ENCODE measurements at places on chromosomes 6 and 20.

GRCh38 chr20:58162986-58163385 lies 65.5 kb downstream of the ANKRD60 start:
- H3K4me3 ChIP-seq: no peak overlapping the region
- H3K27ac ChIP-seq: no peak overlapping the region
- no peak for DNase-seq
- H3K36me3 ChIP-seq: no peaks in the 10 kb centered on the region

GRCh38 chr20:3157817-3158216 lies 1.8 kb downstream of the FASTKD5 start:
- peaks cover 15% of the 10 kb centered on the region for H3K36me3 ChIP-seq
- H3K4me1 ChIP-seq: peaks cover 14% of the 10 kb centered on the region
- DNase-seq: no peak
- no peaks in the 10 kb centered on the region for H3K27me3 ChIP-seq
- no peak overlapping the region for H3K27ac ChIP-seq
- peak overlapping the region; percentile 87 for H3K4me3 ChIP-seq

DNA sequence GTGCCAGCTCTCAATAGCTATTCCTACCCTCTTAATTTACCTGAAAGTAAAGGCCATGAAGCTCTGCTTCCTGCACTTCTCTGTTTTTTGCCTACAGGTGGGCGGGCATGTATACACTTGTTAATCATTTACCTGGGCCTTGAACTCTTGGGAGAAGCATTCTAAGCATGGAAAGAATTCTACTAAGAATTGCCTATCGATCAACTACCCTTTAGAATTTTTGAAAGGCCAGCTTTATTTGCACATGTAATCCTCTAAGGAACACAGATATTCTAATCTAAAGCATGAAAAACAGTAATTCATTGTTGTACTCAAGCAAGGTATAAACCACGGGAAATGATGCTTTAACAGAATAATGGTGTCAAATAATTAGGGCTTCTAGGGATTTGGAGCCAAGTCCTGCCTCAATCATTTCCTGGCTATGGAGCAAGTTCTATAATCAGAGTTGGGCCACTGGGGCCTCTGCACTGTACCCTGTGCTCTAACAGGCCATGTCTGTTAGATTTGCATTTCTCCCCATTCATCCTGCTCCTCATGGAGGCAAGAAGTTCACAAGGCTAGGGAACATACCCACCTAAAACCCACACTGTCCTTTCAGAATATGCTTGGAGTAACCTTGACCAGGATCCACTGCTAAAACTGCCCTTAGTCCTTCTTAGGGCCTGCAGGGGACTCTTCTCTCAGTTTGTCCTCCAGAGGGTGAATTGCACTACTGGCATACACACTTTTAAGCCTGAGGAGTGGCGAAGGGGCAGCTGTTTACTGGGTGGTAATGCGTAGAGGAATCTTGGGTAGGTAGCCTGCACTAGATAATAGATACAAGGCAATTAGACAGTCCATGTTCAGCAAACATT lies 276.4 kb upstream of the JAG1 start:
- H3K27ac ChIP-seq: no peak overlapping the region
- no peaks in the 10 kb centered on the region for H3K4me1 ChIP-seq
- no peak overlapping the region for H3K4me3 ChIP-seq
- no peaks in the 10 kb centered on the region for H3K36me3 ChIP-seq
- H3K27me3 ChIP-seq: no peaks in the 10 kb centered on the region

- H3K4me1 ChIP-seq: peaks cover 8% of the 10 kb centered on the region
- 0 out of 2 replicates have a peak, but pooled peaks cover 3% of the 10 kb centered on the region for H3K36me3 ChIP-seq
- peak overlapping the region; percentile 91 for H3K27ac ChIP-seq
- peak; percentile 98 for DNase-seq
These were observed 541 bp downstream of the SNX21 start for GRCh38 chr20:45833883-45834796.

DNA sequence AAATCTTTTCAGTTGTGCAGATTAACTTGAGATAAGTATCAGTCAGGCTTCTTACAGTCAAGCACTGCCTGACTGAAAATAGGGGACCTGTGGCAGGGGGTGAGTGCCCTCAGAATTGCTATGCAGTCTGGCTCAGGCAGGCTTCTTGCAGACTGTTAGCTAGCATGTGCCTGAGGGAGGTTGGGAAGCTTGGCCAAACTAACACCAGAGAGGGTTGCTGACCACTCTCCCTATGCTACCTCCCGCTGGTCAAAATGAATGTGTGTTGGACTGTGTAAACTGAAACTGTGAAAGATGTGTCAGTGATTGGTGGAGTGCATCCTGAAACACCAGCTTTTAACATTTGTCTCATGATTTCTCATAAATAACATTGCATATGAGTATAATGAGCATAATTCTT lies 622.3 kb upstream of the IMPG1 start:
- DNase-seq: no peak
- no peaks in the 10 kb centered on the region for H3K4me1 ChIP-seq
- no peak overlapping the region for H3K4me3 ChIP-seq
- no peaks in the 10 kb centered on the region for H3K36me3 ChIP-seq

DNA sequence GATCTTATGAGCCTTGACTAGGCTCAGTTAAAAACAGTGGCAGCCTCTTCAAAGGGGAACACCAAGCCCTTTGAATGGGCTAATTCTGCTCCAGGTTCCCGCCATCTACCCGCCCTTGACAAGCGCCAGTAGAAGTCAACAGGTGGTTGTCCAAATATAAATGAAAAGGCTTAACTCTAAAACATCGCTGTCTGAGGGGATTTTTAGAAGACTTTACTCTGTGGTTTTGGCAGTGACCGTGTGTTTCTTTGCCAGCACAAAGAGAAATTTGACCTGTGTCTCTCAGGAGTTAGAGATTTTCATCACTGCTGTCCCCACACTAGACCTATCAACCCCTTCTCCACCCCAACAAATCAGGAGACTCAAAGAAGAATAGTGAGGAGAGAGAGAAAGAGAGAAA lies 19.8 kb upstream of the SIM1 start:
- no peaks in the 10 kb centered on the region for H3K36me3 ChIP-seq
- no peak for DNase-seq
- H3K4me1 ChIP-seq: no peaks in the 10 kb centered on the region
- no peak overlapping the region for H3K4me3 ChIP-seq

- H3K27me3 ChIP-seq: no peaks in the 10 kb centered on the region
- H3K4me3 ChIP-seq: no peak overlapping the region
- no peaks in the 10 kb centered on the region for H3K36me3 ChIP-seq
- H3K27ac ChIP-seq: no peak overlapping the region
- no peak for DNase-seq
These were observed 107.7 kb downstream of the CDH26 start for GRCh38 chr20:60065741-60066437.

- no peaks in the 10 kb centered on the region for H3K4me1 ChIP-seq
- no peaks in the 10 kb centered on the region for H3K27me3 ChIP-seq
- H3K27ac ChIP-seq: no peak overlapping the region
- no peak overlapping the region for H3K4me3 ChIP-seq
- DNase-seq: no peak
These were observed 121.0 kb downstream of the FHL5 start for GRCh38 chr6:96683819-96684528.

- no peaks in the 10 kb centered on the region for H3K27me3 ChIP-seq
- no peak for DNase-seq
- no peak overlapping the region for H3K4me3 ChIP-seq
- no peak overlapping the region for H3K27ac ChIP-seq
- no peaks in the 10 kb centered on the region for H3K4me1 ChIP-seq
- peaks cover 40% of the 10 kb centered on the region for H3K36me3 ChIP-seq
These were observed 59.6 kb upstream of the EMILIN3 start for GRCh38 chr20:41426086-41426830.

DNA sequence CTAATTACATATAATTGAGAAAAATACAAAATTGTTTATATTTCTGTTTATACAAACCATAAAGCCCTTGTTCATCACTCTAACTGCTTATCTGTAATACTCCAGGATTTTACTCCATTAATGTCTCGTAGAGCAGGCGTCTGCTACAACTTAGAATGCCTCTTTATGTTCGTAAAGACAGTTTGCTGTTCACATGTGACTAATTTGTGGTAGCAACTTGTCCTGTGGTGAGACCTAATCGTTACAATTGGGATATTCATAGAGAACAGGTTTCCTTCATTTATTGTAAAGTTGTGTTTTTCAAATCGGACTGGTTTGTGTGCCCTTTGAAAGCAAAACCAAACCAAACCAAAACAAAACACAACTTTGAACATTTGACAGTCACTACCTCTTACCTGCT lies 149.7 kb downstream of the ASCC3 start:
- H3K27me3 ChIP-seq: no peaks in the 10 kb centered on the region
- no peaks in the 10 kb centered on the region for H3K4me1 ChIP-seq
- peaks cover 11% of the 10 kb centered on the region for H3K36me3 ChIP-seq
- no peak overlapping the region for H3K4me3 ChIP-seq
- no peak for DNase-seq

GRCh38 chr6:42152024-42152423 lies 9.6 kb upstream of the C6orf132 start:
- no peaks in the 10 kb centered on the region for H3K27me3 ChIP-seq
- DNase-seq: no peak
- H3K4me3 ChIP-seq: no peak overlapping the region
- no peaks in the 10 kb centered on the region for H3K4me1 ChIP-seq

DNA sequence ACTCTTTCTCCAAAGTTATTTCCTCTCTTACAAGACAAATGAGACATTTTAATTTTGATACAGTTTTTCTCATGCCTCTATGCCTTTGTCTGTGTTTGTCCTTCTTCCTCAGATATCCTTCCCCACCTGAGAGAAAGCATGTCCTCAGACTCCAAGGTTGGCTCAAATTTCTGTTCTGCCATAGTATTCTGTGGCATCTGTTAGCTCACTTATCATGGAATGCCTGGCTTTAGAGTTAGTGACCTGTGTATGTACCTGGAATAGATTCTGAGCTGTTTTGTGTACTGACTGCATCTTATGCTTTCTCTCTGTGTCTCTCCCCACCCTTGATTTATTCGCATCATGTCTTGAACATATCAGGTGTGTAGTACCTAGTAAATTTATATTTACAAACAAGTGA lies 90.0 kb downstream of the CENPW start:
- H3K27ac ChIP-seq: no peak overlapping the region
- no peaks in the 10 kb centered on the region for H3K36me3 ChIP-seq
- no peak overlapping the region for H3K4me3 ChIP-seq
- DNase-seq: no peak
- H3K4me1 ChIP-seq: no peaks in the 10 kb centered on the region

DNA sequence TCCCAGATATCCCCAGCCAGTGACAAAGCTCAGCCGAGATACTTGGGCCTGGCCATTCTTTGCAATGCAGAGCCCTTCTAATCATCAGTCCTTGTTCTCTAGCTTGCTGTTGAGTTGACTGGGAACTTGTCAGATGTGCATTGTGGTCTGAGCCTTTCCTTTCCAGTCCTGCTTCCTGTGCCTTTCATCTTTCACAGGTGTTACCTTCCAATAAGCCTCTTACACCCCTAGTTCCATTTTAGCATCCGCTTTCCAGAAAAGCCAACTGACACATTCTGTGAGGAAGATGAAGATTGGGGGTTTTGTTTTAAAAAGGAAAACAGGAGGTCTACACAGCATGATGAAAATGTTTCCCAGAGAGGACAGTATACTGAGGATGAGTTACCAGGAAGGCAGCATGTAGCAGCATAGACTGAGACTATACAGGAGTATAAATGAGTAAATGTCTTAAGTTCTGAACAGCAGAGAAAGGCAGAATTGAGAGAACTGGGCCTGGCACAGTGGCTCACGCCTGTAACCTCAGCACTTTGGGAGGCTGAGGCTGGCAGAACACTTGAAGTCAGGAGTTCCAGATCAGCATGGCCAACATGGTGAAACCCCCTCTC lies 5.6 kb upstream of the CEP85L start:
- no peaks in the 10 kb centered on the region for H3K4me1 ChIP-seq
- H3K36me3 ChIP-seq: no peaks in the 10 kb centered on the region
- H3K27ac ChIP-seq: no peak overlapping the region
- DNase-seq: no peak
- H3K4me3 ChIP-seq: no peak overlapping the region

GRCh38 chr6:37058084-37058586 lies 52.7 kb downstream of the FGD2 start:
- no peak overlapping the region for H3K4me3 ChIP-seq
- no peak for DNase-seq
- H3K27ac ChIP-seq: no peak overlapping the region
- H3K36me3 ChIP-seq: no peaks in the 10 kb centered on the region
- peaks cover 17% of the 10 kb centered on the region for H3K4me1 ChIP-seq

- peak overlapping the region; percentile 3 for H3K4me3 ChIP-seq
- no peak for DNase-seq
- H3K27ac ChIP-seq: no peak overlapping the region
These were observed 9.5 kb downstream of the ZSCAN31 start for GRCh38 chr6:28326371-28326948.

GRCh38 chr6:110900028-110900598 lies 25.5 kb downstream of the AMD1 start:
- H3K27me3 ChIP-seq: no peaks in the 10 kb centered on the region
- H3K27ac ChIP-seq: no peak overlapping the region
- H3K36me3 ChIP-seq: peaks cover 18% of the 10 kb centered on the region
- no peak for DNase-seq

DNA sequence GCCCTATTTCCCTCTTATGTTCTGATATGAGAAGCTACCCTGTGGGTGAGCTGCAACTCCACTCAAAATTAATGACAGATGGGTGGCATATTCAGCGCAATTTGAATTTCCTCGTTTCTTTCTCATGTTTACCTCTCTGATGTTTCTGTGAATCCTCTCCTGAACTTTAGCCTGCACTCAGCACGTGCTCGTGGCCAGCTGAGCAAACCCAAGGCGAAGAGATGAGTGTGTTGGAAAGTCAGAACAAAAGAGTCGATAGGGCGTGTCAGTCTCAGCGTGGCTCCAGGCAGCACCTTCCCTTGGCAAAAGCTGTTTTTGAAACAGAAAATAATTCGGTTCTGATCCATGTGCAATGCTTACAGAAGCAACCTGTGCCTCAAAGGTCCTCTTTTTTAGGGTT lies 226.1 kb upstream of the GMDS start:
- H3K27me3 ChIP-seq: peaks cover 21% of the 10 kb centered on the region
- no peak overlapping the region for H3K4me3 ChIP-seq
- DNase-seq: no peak
- no peak overlapping the region for H3K27ac ChIP-seq
- no peaks in the 10 kb centered on the region for H3K4me1 ChIP-seq
- no peaks in the 10 kb centered on the region for H3K36me3 ChIP-seq

DNA sequence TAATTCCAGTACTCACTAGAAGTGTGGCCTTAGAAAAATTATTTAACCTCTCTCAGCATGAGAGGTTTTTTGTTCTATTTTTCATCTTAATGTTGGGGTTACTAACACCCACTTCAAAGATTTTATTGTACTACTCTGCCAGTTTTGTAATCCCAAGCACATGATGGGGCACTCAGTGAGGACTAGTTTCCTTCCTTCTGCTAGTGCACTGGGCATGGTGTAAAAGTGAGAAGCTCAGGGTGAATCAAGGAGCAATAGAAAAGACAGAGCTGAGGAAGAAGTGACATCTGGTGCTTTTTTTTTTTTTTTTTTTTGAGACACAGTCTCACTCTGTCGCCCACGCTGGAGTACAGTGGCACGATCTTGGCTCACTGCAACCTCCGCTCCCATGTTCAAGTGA lies 439.4 kb upstream of the ARID1B start:
- no peak for DNase-seq
- no peak overlapping the region for H3K4me3 ChIP-seq
- H3K4me1 ChIP-seq: peaks cover 4% of the 10 kb centered on the region
- H3K36me3 ChIP-seq: no peaks in the 10 kb centered on the region
- no peaks in the 10 kb centered on the region for H3K27me3 ChIP-seq
- no peak overlapping the region for H3K27ac ChIP-seq

Data from SK-N-SH (cell line).